Gastroesophageal sphincter (tissue), 4 donors: ENCODE measurements at places on chromosomes 1 and 21. TPM values are rescaled to one million over a fixed set of nuclear protein-coding genes. Genes with fewer than 3 reads are reported as not detected.

FCER1G gene
- 70.5 TPM for total RNA-seq

SPATA17 gene
- 0.19 TPM for total RNA-seq

SYTL1 gene
- 0.89 TPM for total RNA-seq

PLA2G2D gene
- total RNA-seq: not detected

PSRC1 gene
- total RNA-seq: 6.9 TPM

SHISA4 gene
- total RNA-seq: 35.8 TPM

BSND gene
- not detected for total RNA-seq

RORC gene
- not detected for total RNA-seq

CAMK2N1 gene
- 18.2 TPM for total RNA-seq

ELAPOR1 gene
- 18.8 TPM for total RNA-seq

PGLYRP3 gene
- total RNA-seq: 0.45 TPM

CDA gene
- total RNA-seq: 0.96 TPM
